HT-29 (cell line): ENCODE measurements at places on chromosomes 3 and 15. TPM values are rescaled to one million over a fixed set of nuclear protein-coding genes. Genes with fewer than 3 reads are reported as not detected.

The MYO5C gene
- total RNA-seq, result 15.9 and 23.4 TPM in 2 replicates

The SLC15A2 gene
- 0.28 and 2.3 TPM in 2 replicates for total RNA-seq

DNA sequence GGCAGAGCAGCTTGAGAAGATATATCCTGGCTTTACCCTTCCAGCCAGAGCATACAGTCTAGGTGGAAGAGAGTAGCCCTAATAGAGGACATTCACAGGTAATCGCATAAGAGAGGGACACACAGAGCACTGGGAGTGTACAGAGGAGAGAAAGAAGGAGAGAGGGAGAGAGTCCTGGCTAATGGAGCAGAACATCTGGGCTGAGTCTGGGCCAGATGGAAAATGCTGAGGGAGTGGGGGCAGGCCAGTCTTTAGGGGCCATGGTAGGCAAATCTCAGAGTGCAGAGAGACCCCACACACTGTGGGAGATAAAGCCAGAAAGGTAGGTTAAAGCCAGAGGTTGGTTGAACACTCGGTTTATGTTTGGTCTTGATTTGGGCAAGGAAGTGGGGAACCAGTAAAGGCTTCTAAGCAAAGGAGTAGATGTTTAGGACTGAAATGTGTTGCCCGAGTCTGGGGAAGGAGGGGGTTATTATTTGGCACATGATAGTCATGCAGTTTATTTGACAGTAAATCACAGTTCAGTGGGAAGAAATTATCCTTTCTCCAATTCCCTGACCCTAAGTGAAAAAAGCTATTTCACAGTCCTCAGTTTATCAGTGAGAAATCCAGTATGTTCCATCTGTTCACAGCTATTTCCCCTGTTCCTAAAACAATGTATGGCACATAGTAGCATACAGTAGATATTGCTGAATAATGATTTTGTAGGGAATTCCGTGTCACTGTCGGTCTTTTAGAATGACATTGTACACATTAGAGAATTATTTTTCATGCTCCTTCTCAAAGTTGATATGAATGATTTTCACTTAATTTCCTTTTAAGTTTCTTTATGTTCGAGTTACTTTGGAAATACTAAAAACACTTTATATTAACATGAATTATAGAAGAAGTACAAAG is 45.7 kb downstream of the PDHB start:
- DNase-seq, result no peak

The SPESP1 gene
- total RNA-seq, result not detected in 2 replicates

The GRAMD1C gene
- 0.10 and 0.42 TPM in 2 replicates for total RNA-seq
